ENCODE measurements at places on chromosomes 2 and 18.

DNA sequence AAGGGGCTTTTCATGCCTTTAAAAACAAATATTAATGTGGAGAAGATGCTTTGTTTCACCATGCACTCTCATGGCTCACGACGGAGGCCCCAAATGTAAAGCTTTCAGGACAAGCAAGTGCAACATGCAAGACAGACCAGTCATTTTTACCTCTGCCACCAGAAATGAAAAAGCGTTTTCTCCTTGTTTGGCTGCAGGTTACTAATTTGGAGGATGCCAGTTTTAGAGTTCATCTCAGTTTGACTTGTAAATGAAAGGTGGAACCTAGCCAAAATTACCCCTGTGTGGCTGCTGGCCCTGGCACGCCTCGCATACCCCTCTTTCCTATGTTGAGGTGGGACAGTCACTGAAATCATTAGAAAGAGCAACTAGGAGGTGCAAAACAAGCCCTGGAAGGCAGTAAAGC lies 138.6 kb downstream of the BCL2 start:
- DNase-seq, result no peak

DNA sequence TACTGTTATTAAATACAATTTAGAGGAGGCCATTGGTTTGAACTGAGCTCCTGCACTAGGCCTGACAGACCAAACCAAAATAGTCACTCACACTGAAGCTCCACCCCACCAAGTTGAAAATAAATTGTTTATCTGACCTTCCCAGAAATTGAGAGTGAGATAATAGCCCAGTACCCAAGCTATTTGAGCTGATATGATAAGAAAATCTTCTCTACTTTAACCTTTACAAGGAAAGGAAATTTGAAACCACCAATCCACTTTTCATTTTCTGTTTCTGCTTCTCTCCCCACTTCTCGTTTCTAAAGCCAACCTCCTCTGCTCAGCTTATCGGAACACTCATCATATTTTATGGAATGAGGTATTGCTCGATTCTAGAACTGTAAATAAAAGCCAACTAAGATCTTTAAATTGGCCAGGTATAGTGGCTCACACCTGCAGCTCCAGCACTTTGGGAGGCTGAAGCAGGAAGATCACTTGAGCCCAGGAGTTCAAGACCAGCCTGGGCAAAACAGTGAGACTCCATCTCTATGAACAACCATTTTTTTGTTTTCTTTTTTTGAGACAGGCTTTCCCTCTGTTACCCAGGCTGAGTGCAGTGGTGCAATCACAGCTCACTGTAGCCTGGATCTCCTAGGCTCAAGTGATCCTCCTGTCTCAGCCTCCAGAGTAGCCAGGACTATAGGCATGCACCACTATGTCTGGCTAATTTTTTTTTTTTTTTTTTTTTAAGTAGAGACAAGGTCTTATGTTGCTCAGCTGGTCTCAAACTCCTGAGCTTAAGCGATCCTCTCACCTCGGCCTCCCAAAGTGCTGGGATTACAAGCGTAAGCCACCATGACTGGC lies 13.3 kb upstream of the GALM start:
- DNase-seq, result no peak

DNA sequence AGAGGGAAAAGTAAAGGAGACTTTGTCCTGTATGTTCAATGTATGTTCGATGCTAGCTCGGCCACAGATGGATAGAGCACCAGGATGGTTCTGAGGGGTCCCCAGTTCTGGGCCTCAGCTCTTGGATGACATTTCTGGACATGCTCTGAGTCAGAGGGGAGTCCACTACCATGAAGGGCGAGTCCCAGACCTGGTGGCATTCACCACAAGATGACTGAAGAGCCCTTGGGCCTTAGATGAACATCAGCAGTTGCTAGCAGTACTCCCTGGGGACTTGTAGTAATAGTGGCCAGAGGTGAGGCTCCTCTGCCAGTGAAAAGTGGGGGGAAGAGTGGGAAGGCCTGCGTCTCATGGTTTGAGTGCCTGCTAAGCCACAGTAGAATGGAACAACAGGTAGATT lies 109.5 kb downstream of the GRB14 start:
- no peak for DNase-seq

DNA sequence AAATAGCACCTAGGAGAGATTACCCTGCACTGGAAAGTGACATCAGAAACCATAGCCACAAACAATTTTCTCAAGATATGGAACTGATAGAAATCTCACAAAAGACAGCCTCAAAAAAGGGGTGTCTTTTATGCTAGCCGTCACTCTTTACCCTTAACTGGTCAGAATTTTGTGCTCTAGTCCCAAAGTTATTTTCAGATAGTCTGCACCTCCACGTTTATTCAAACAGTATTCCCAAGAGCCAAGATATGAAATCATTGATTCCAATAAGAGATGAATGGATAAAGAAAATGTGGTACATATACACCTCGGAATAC lies 23.5 kb upstream of the PMAIP1 start:
- DNase-seq, result no peak

DNA sequence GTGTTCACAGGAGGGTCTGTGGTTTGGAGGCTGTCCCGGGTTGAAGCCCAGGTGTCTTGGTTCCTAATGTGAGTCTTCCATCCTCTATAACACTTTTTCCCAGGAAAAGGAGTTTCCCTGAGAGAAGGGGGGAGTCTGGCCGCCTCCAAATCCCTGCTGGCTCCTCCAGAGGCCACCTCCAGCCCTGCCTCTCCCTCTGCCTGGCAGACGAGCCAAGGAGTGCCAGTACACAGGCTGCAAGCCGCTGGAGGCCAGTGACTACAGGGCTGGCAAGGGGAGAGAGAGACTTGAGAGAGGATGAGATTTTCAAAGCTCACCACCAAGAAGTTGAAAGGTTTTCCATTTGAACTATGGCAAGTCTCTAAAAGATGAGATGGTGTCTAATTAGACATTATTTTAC lies 154.2 kb upstream of the ID2 start:
- no peak for DNase-seq

DNA sequence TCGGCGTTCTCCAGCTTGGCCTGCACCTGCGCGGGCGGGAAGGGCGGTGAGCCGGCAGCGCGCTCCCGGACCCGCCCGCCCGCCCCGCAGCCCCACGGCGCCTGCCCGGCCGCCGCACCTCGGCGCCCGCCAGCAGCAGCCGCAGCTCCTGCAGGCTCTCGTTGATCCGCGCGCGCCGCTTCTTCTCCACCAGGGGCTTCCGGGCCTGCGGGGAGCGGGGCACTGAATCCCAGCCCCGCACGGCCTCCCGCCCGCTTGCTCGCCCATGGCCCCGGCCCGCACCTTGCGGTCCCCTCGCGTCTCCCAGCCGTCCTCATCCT lies 335 bp downstream of the HES6 start:
- no peak for DNase-seq

- DNase-seq, result no peak
Measured at GRCh38 chr2:99504844-99505584, 15.2 kb upstream of the REV1 start.

- no peak for DNase-seq
Measured at GRCh38 chr18:32373995-32374394, 96.7 kb downstream of the GAREM1 start.

DNA sequence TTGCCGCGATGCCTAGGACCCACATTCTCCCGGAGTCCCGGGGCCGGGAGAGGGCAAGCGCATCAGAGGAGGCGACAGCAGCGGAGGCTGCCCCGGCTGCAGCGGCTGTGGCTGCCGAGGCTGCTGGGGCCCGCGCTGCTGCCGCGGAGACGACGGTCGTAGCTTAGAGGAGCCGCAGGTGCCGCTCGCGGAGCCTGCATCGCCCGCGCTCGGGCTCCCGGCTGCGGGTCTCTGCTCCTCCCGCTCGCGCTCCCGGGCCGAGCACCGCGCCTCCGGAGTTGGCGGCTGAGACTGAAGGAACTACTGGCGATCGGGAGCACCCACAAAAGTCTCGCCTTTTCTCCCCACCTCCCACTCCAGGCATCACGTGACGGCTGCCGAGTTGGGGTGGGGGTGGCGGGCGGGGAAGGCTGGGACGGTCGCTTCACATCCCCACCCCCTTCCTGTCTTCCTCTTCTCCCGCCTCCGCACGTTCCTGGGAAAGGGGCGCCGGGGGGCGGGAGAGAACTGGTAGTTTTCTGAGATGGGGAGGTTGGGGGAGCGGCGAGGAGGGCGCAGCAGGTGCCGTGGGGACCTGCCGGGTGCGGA lies at the start of gene LYPD1:
TSS of gene LYPD1 (minus strand) at position 298 of the 588 bp plus-strand sequence. CDS start at position 25, 273 bp downstream.
- DNase-seq, result no peak

GRCh38 chr2:121710470-121711170 lies 26.1 kb downstream of the NIFK start:
- no peak for DNase-seq

GRCh38 chr2:172448544-172449267 lies 21.3 kb downstream of the ITGA6 start:
- DNase-seq, result no peak

DNA sequence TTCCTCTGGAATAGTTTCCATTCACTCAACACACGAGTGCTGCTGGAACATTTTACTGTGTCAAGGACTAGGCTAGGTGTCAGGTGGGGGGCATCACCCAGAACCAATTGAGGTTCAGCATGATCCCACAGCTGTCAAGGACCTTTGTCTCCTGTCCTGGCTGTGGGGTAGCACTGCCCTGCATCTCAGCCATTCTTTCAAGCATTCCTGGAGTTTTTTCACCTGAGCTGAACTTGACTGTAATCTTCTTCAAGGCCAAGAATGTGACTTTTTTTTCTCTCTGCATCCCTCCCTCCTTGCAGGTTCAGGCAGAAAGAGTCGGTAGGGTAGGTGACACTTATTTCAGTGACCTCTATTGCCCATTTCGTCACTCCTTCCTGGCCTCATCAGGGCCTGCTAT lies 3.5 kb downstream of the MAPK4 start:
- no peak for DNase-seq

All from NT2/D1 (cell line).